ENCODE measurements at places on chromosomes 1 and 21.
A peak's percentile ranks its signal among the peaks of the same experiment; 100 is the strongest.

- no peak for DNase-seq
Measured at GRCh38 chr1:182598296-182598695, 5.9 kb downstream of the RGS16 start.

DNA sequence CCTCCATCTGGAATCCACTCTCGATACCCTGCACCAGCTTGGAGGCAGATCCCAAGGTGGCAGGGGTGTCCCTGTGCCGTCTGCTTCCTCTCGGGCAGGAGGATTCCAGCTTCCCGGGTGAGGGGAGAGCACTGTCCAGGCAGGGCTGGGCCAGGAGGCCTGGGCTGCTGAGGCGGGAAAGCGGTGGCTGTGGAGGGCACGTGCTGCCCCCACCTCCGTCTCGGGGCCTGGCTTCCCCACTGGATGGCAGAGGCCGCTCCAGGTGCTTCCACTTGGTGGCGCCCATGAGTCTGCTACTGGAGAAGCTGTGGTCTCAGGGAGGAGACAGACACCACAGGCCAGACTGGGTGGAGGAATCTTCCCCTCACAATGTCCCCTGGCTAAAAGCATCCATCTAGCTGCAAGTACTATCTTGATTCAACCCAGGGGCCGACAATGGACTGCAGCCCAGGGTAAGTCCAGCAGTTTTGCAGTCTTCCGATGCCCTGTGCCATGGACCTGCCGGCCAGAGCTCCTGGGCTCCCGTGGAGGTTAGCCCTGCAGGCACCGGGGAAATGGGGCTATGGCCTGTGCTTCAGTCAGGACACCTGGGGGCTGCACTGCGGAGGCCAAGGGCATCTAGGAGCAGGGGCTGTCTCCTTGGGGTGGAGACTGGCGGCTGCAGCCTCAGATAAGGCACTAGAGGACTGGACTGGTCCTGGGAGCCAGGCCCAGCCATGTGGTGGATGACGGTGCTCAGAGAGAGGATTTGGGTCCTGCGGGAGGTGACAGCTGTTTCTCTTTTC, 41.3 kb upstream of the EIF4G3 start:
- DNase-seq: no peak

DNA sequence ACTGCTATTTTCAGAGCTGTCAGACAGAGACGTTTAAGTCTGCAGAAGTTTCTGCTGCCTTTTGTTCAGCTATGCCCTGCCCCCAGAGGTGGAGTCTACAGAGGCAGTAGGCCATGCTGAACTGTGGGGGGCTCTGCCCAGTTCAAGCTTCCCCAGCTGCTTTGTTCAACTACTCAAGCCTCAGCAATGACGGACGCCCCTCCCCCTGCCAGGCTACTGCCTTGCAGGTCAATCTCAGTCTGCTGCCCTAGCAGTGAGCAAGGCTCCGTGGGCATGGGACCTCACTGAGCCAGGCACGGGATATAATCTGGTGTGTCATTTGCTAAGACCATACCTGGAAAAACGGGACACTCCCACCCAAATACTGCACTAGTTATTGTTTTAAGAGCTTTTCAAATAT, 219.7 kb downstream of the BRINP3 start:
- DNase-seq: no peak

DNA sequence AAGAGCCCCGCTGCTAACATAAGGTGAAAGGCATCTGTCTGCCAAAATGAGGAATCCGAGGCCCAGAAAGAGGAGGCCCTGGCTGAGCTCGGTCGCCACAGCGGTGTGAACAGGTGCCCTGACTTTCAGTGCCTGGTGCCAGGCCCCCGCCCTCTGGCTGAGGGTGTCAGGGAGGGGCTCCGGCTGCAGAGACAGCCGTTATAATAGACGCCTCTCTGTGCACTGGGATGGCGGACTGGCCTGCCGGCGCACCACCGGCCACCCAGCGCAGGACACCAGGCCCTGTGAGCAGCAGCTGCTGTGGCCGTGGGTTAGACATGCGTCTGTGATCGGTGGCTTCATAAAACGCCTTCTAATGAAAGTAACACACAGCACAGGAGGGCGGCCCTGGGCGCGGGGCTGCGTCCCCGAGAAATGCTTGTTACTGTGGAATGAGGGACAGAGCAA, 51.4 kb upstream of the ACTRT2 start:
- no peak for DNase-seq

GRCh38 chr1:227685807-227686206, 49.3 kb downstream of the JMJD4 start:
- DNase-seq: no peak

GRCh38 chr1:225881081-225881958, 860 bp downstream of the TMEM63A start:
- peak; percentile 47 for DNase-seq

- no peak for DNase-seq
Measured at GRCh38 chr1:54084794-54085193, 31.4 kb downstream of the TCEANC2 start.

- DNase-seq: no peak
Measured at GRCh38 chr1:225657462-225657989, 4.6 kb upstream of the ENAH start.

GRCh38 chr1:18282851-18283600, 175.4 kb downstream of the IGSF21 start:
- DNase-seq: no peak

GRCh38 chr1:7726623-7727022, 44.5 kb upstream of the VAMP3 start:
- DNase-seq: no peak

- DNase-seq: no peak
Measured at GRCh38 chr1:228413241-228414010, 3.2 kb downstream of the TRIM17 start.

DNA sequence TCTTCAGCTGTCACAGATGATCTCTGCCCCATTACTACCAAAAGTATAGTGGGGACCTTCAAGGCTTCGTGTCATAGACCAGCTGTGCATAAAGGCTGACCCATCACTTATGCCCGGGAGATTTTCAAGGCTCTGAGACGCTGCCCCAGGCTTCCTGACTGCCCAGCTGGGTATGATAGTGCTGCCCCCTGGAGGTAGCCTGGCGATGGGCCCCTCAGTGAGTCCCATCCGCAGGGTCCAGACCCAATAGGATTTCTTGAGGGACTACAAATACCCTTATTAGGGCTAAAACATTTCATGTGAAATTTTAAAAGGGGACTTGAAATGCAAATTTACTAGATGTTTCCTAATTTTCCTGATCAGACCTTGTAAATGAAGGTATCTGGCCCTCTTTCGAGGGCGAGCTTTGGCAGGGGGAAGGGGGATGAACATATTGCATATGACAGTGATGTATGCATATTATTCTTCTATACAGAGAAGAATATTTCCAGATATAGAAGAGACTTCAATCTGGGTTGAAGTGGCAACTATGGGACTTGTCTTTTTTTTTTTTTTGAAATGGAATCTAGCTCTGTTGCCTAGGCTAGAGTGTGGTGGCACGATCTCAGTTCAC, 11.7 kb upstream of the FCMR start:
- DNase-seq: no peak

Data from hindlimb muscle (tissue), 1 donor.